ENCODE measurements at places on chromosomes 12 and 14. TPM values are rescaled to one million over a fixed set of nuclear protein-coding genes. Genes with fewer than 3 reads are reported as not detected.
A peak's percentile ranks its signal among the peaks of the same experiment; 100 is the strongest.

GRCh38 chr12:120866108-120866507 is 38.0 kb downstream of the SPPL3 start:
- no peaks in the 10 kb centered on the region for H3K36me3 ChIP-seq
- H3K4me1 ChIP-seq = no peaks in the 10 kb centered on the region
- no peak overlapping the region for H3K27ac ChIP-seq

DNA sequence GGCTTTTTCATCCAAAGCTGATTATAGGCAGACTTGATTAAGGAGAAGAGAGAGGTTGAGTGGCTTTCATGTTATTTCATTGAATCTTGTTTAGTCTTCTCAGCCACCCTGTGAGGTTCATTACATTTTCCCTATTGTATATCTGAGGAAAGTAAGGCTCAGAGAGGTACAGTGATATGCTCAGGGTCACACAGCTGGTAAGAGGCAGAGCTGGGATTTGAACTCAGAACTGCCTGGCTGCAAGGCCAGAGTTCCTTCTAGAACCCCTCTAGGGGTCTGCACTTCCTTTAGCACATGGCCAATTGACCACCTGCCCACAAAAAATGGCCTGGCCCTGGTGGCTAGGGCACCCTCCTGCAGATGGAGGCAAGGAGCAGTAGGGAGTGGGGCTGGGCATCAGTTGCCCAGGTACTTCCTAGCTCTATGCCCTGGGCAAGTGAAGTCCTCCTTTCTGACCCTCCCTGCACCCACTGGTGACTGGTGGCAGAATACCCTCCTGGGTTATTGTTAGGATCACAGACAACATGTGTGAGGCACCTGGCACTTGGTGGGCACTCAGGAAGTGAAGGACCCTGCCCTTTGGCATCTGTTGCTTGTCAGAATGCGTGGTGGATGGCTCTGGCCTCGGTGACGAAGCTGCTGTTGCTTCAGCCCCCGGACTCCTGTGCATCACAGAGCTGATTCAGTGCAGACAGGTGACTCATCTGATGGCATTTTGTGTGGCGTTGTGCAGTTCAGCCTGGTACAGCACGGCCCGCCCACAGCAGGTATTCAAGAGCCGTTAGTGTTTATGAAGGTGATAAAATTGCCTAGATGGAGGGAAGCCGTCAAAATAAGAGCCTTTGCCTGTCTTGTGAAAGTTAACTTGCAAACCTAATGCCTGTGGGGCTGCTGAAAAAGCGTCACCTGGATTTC is 115.8 kb downstream of the SLC25A47 start:
- peaks cover 42% of the 10 kb centered on the region for H3K4me1 ChIP-seq
- no peaks in the 10 kb centered on the region for H3K27me3 ChIP-seq
- peak overlapping the region; percentile 87 for H3K27ac ChIP-seq
- H3K4me3 ChIP-seq = peak overlapping the region; percentile 7

The MORN3 gene
- not detected for total RNA-seq

- H3K27ac ChIP-seq = peak overlapping the region; percentile 7
- H3K4me3 ChIP-seq = no peak overlapping the region
- H3K36me3 ChIP-seq = peaks cover 30% of the 10 kb centered on the region
- H3K27me3 ChIP-seq = no peaks in the 10 kb centered on the region
- DNase-seq = peak; percentile 24
Observed at GRCh38 chr14:90273532-90273931, 17.2 kb downstream of the PSMC1 start.

- no peak overlapping the region for H3K4me3 ChIP-seq
- no peak for DNase-seq
- H3K27ac ChIP-seq = no peak overlapping the region
- H3K36me3 ChIP-seq = no peaks in the 10 kb centered on the region
- no peaks in the 10 kb centered on the region for H3K27me3 ChIP-seq
Observed at GRCh38 chr12:62654326-62655241, 188.0 kb downstream of the MON2 start.
